ENCODE measurements at places on chromosomes 3 and 15.

DNA sequence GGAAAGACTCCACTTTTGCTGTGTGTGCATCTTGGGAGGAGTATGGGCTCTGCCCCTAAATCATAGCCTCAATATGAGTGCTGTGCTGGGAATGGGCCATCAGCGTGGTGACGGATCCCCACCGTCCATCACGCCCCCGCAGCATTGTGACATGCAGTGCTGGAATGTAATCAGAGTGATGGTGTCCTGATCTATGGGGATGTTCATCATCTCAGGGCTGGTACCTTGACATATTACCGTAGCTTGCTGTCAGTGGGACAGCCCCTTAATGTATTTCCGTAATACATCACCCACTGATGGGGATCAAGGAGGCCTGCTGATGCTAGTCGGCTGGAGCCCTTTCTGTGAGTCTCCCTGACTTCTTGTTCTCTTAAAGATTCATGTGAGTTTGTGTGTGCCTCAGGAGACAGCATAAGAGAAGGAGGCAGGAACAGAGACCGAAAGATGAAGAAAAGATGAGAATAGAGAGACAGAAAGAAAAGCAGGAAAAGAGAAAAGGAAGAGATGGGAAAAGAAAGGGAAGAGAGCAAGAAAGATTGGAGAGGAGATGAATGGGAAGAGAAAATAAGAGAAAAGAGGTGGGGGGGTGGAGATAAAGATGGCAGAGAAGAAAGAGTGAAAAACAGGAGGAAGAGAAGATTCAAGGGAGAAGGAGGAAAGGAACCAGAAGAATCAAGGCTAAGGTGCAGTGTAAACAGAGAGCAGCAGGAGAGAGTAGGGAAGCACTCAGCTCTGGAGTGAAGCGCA, 183.7 kb downstream of the RPLP1 start:
- DNase-seq: no peak

- DNase-seq: no peak
These were observed 8.6 kb upstream of the FBN1 start for GRCh38 chr15:48653913-48654670.

DNA sequence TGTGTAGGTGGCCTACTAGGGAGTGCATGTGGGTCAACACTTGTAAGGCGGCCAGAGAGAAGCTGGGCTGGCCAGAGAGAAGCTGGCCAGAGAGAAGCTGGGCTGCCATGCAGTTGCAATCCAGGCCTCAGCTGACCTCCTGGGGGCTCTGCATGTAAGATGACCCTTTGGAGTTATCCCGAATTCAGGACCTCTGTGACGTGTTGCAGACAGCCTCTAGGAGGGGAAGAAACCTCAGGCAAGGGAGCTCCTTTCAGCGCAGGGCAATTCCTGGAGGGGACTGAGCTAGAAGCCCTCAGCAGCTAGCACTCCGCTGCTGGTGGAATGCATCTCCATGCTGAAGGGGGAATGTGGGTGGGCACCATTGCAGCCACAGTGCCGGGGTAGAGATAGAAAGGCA, 15.8 kb upstream of the KBTBD12 start:
- DNase-seq: no peak

GRCh38 chr3:195150181-195151118, 120.5 kb downstream of the XXYLT1 start:
- peak; percentile 87 for DNase-seq

- DNase-seq: no peak
These were observed 84.2 kb downstream of the MYO9A start for GRCh38 chr15:72033711-72034110.

- peak; percentile 95 for DNase-seq
These were observed at the start of gene IL12A for GRCh38 chr3:159988617-159989271. IL12A (plus strand) TSS chr3:159988835.

DNA sequence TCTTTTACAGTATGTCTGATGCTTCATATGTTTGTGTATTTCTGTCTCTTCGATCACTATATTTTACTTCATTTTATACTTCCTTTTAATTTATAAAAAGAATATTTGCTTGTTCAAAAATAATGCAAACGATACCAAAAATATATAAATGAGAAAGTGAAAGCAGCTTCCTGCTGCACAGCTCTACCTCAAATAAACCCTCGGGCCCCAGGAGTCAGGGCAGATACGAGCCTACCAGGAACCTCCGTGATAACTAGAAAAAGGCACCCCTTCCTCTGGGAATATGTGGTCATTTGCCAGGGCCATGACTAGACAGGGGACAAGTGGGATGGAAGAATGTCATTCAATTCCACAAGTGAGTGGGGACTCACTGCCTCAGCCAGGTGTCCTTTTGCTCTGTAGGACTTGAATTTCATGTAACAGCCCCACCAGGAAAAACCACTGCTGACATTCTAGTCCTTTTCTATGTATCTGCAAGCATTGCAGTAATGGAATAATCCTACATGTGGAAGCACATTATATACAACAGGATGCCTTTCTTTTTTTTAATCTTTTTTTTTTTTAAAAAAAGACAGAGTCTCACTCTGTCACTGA, 133.3 kb downstream of the SUCLG2 start:
- peak; percentile 18 for DNase-seq

DNA sequence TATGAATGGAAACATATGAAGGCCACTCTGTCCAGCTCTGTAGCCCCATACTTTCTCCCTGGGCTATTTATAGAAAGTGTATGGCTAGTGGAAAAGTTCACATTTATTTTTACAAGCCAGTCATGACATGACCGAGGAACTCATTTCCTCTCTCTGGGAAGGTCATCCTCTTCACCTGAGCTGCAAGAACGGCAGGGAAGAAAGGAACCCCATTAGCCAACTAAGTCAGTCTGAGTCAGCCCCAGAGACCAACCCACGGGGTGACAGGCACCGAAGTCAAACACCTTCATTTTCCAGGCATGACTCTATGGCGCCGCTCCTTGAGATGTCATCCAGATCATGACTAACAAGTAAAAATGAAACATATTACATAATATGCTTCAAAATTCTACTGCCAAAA, 4.8 kb downstream of the PAQR9 start:
- no peak for DNase-seq

- no peak for DNase-seq
These were observed 447.4 kb upstream of the PROK2 start for GRCh38 chr3:72232331-72232730.

GRCh38 chr3:72847282-72847681, 963 bp downstream of the SHQ1 start:
- DNase-seq: peak; percentile 17

DNA sequence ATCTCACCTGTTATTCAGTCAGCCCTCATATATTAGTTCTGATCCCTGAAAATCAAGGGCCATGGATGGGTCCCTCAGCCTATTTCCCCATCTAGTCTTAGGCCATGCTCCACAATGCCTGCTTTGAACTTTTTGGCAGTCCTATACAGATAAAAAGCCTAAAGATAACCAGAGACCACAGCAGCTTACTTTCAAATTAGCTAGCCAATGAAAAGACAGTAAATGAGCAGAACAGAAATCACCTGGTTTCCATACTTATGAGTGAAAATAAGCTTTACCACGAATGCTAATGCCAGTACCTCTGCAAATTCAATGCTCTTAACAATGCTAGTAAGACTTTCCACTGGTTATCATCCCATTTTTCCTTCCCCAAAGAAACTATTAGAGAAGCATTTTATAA, 141.6 kb upstream of the SPRED1 start:
- no peak for DNase-seq

DNA sequence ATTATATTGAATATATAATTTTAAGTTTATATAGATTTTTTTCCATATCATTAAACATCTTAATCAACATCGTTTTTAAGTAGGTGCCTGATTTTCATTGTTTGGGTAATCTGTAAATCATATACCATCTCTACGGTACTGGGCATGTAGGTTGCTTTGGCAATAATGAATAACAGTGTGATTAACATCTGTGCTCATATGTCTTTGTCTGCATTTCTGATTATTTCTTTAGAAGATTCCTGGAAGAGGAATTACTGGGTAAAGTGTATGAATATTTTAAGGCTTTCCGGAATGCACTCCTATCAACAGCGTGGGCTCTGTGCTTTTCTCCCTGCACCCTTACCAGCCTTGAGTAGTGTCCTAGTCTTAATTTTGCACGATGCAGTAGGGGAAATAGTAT, 119.8 kb upstream of the LIPC start:
- no peak for DNase-seq

- no peak for DNase-seq
These were observed 23.9 kb downstream of the EIF1B start for GRCh38 chr3:40333416-40333815.

DNA sequence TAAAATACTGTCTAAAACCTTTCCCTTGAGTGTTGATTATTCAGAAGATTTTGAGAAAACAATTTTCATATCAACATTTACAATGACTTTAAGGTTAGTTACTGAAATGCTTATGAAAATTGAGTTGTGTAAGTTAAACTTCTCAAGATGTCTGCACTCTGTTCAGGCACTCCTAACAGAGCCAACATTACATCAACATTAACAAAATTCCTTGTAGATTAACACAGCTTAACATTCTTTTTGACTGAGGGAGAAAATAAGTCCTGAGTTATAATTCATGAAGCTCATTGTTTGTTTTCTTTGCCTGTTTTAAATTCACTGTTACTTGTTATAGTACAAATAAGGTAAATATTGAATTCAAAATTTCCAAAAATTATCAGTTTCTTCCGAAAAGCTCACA, 9.0 kb downstream of the ACKR4 start:
- DNase-seq: no peak

- no peak for DNase-seq
These were observed 24.0 kb downstream of the ABI3BP start for GRCh38 chr3:100968932-100969906.
